Tibial nerve (tissue), 4 donors: ENCODE measurements at places on chromosomes 2 and 18.

DNA sequence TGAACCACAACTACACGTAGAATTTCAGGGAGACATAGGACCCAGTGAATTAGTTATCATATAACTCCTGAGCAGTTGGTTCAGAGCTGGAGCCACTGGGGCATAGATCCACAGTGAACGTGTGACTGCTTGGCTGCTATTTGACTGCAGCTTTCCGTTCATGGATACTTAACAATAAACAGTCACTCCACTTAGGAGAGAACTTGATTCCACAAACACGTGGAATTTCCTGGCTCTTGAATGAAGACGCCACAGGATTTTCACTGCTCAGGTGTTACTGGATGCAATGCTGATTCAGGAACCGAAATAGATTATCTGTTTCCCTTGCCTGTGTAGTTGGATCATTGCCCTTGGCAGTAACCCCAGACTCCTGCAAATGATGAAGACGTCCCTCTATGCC is 679.1 kb upstream of the ZEB2 start:
- DNase-seq: no peak

DNA sequence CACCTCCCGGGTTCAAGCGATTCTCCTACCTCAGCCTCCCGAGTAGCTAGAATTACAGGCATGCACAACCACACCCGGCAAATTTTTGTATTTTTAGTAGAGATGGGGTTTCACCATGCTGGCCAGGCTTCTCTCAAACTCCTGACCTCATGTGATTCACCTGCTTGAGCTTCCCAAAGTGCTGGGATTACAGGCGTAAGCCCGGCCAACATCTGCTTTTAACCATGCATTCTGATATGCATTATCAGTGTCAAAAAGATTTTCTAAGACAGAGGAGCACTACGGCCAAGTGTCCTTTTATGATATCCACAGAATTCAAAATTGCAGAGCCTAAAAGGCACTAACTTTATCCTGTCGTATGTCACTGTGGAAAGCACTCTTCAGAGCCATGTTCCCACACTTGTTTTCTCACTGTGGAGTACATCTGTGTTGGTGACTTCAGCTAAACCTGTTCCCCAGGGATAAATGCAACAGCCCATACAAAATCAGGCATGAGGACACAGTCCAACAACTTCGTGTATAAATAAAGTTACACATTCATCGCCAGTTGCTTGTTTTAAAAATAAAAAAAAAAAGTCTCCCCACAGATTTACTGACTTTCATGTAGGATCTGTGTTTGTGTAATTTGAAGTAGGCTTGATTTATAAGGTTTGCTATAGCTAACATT is 56.4 kb downstream of the STK25 start:
- no peak for DNase-seq

DNA sequence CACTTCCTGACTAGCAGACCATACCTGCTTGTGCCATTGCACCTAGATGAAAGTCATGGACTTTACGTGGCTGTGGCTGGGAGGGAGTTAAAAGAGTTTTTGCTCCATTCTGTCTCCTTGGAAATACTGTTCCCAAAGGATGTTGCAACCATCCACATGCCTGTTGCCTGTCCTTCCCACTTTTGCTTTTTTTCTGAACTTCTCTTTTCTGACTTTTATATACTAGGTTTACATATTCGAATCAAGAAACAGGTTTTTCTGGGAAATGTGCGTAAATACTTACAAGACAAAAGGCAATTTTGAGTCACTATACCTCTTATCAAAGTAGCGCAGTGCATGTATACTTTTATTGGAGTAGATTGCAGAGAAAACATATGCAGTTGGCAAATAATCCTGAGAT is 244.8 kb downstream of the PRKCE start:
- DNase-seq: no peak

GRCh38 chr2:119599384-119599783 is 55.1 kb downstream of the CFAP221 start:
- no peak for DNase-seq

- DNase-seq: no peak
Observed at GRCh38 chr2:6674381-6674780, 191.3 kb downstream of the CMPK2 start.

GRCh38 chr2:3492951-3493614 is 26.2 kb downstream of the ADI1 start:
- peak; percentile 72 for DNase-seq

DNA sequence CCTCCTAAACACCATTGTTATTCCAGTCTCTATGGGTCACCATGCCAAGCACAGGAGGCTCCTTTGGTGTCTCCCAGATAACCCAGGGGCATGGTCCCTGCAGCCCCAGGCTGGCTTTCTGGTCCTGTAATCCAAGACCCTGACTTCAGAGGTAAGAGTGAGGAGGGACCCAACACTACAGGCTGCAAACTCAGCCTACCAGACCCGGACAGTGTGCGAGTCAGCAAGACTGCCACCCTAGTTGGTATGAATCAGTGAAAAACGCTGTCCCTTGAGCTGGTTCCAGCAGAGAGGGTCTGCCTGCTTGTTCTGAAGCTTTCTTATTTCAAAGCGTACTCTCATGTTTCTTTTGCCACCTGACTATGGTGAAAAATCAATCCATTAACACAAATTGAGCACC is 47.6 kb upstream of the ZFP36L2 start:
- DNase-seq: no peak

DNA sequence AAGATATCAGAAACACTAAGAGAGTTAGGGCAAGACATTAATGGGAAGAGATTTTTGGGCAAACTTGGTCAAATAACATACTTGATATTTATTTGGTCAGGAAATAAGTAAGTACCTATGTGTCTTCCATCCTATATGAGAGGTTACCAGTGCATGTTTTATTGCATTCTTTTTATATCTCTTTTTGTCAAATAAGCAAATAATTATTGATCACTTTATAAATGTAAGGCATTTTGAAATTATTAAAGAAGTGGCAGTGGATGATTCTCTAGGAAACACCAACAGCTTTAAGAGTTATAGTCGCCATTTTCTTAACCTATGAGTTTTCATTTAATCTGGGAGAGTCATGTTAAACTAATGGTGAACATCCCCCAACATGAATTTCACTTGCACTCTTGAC is 453.3 kb downstream of the MEIS1 start:
- no peak for DNase-seq

DNA sequence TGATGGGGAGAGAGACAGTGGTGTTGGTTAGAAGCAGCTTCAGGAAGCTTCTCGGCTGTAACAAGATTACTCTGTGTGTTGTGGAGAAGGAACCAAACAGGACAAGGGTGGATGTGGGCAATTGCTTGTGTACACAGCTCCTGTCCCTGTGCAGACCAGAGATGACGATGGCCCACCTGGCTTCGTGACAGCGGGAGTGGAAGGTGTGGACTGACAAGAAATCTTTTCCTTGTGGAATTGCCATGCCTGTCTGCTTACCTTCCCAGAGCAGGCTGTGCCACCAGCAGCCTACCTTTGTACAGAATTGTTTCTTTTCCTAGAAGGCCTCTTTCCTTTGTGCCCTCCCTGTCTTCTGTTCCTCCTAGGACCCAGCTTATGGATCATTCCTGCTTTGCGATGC is 93.8 kb downstream of the ITGB1BP1 start:
- DNase-seq: no peak

DNA sequence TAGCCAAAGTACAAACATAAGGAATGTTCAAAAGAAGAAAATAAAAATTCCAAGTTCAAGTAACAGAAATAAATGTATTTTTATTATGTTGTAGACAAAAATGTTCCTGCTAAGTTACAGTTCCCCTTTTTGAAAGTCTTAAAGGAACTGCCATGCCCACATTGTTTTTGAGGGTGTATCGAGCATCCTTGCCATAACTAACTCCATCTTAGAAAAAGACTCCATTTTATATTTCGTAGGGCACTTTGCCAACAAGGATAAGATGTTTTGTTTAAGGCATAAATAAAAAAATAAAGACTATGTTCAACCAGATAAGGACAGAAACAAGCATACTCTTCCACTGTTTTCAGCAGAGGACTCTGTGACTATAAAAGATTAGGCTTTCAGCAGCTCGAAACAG is 67.3 kb downstream of the TMEM237 start:
- no peak for DNase-seq

DNA sequence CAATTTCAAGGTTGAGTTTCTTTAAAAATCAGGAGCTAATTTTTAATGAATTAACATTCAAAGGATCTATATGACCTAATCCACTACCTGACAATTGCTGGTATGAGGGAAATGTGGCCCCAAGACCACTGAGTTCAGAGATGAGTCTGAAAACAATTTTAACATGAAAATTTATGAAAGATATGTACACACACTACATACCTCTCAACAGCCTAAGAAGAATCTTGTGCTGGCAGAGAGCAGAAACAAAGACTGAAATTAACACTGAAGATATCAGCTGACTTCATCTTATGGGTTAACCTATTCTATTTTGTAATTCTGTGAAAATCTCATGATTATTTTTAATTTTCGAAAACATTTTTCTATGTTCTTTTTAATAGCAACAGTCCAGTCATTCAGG is 1.7 kb downstream of the FAP start:
- no peak for DNase-seq

DNA sequence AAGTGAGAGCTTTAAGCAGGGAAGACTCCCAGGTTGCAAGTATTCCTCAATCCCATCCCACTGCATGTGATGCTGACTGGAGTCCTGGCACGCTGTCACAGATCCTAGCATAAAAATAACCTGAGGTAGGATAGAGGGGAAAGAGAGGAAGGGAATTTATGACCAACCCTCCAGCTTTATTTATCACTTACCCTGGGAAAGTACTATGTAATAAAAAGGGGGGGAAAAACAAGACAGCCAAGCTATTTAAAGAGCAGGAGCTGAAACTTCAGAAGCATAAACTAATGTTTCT is 122.2 kb downstream of the SLC8A1 start:
- no peak for DNase-seq

DNA sequence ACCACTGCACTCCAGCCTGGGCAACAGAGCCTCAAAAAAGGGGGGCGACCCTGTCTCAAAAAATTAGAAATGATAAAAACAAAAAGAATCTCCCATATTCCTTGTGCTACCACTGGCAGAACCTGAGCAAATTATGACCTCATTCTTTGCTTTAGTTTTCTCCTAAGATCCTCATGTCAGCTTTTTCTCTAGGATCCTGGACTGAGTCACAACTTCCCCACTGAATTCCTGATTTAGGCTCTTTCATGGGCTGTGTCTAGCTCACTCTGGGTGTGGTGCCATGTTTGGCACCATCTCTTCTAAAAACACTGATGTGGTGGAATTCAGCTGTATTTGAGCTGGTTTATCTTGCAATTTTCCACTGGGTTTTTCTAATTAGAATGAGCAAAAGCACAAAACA is 37.1 kb downstream of the EXOC6B start:
- no peak for DNase-seq

DNA sequence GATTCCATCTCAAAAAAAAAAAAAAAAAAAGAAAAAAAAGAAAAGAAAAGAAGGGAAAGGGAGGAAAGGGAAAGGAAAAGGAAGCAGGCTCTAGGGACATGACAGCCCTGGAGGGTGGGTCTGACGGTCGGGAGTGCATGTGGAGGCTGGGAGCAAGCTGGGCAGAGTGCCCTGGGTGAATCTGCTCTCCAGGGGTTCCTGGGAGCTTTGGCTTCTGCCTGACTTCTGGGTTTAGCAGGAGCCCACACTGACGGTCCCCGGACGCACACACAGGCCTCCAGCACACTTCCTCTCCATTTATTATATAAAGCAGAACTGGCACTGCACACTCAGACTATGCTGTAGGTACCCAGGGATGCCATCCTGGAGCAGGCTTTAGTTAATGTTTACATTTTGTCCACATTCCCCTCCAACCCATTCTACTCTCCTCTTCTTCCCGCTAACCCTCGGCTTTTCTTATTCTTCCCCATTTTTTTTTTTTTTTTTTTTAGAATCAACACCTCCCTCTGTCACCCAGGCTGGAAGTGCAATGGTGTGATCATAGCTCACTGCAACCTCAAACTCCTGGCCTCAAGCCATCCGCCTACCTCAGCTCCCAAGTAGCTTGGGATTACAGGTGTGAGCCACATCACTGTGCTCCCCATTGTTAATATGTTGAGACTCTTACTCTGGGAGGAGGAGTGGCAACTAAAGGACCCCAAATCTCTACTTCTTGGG is 151.1 kb upstream of the SLC1A4 start:
- no peak for DNase-seq

GRCh38 chr2:137500599-137500998 is 463.7 kb upstream of the HNMT start:
- DNase-seq: no peak

DNA sequence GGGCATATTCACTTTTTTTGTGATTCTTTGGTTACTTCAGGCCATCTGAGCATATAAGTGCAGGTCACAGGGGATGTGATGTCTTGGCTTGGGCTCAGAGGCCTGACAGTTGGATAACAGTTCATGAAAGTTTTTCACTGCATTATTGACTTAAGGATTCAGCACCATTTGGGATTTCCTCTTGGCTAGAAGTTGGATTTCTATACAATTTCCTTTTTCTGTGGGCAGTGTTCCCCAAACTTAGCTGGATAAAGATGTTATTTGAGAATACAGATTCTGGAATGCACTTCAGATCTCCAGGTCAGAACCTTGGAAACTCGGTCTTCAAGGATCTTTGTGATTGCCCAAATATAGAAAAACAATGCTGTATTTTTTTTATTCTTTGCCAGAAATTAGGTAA is 78.0 kb downstream of the GALNT3 start:
- no peak for DNase-seq

GRCh38 chr2:159030674-159031380 is 62.4 kb downstream of the TANC1 start:
- DNase-seq: peak; percentile 28

DNA sequence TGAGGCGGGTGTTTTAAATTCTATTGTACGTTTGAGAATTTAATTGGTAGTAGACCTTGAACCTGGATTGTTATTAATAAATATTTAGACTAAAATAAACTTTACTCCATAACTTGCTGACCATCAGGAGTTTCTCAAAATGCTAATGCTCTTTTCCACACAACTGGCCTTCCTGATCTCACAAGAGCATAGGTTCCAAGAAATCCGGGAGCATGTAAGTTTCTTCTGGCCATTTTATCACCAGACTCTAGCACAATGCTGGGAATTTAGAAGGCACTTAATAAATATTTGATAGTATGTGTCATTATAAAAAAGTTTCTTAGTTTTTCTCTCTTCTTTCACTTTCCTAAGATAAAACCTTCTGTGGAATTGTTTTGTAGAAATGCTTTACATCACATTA is 2047.1 kb downstream of the SUCLG1 start:
- no peak for DNase-seq

DNA sequence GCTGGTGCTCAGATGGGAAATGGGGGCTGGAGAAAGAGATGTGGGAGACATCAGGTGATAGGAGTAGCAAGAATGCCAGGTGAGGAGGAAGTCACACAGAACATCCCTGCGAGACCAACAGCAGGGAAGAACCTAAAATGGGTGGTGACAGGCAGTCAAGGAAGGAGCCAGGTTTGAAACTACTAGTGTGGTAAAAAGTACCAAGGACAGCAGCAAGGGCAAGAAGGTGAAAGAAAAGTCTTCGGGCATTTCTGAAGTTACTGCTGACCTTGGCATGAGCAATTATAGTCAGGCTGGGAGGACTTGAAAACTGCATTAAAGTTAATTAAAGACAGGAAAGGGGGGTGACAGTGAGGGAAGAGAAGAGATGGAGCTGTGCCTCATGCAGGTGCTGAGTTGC is 410.4 kb downstream of the RAD51AP2 start:
- DNase-seq: no peak

- no peak for DNase-seq
Observed at GRCh38 chr2:203875471-203875870, 7.9 kb downstream of the CTLA4 start.

- no peak for DNase-seq
Observed at GRCh38 chr2:144999071-144999875, 479.4 kb upstream of the ZEB2 start.
